ENCODE measurements at places on chromosomes 12 and 14.

GRCh38 chr14:25836636-25837035 lies 761.2 kb downstream of the NOVA1 start:
- DNase-seq = no peak

GRCh38 chr14:21071225-21072030 lies 1.3 kb downstream of the ARHGEF40 start:
- DNase-seq = peak; percentile 94

- peak; percentile 12 for DNase-seq
Measured at GRCh38 chr12:25041006-25041741, 92.3 kb upstream of the BCAT1 start.

DNA sequence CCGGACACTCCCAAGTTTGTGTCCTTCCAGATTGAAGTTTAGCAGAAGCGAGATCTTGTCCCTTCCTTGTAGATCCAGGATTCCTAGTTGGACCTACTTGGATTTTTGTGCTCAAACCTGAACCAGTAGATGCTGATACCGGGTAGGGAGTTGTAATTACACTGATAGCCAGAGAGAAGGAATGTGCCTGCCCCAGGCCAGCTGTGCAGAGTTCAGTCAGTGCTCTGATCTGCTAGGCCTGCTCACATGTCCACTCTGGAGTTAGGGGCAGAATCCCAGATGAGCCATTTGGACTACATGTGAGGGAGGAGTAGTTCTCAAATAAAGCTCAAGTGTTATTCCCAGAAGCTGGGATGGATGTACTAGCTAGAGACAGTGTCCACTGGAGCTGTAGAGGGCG lies 65.7 kb downstream of the PRKCH start:
- no peak for DNase-seq

GRCh38 chr12:78490861-78491260 lies 373.7 kb upstream of the SYT1 start:
- peak; percentile 2 for DNase-seq

DNA sequence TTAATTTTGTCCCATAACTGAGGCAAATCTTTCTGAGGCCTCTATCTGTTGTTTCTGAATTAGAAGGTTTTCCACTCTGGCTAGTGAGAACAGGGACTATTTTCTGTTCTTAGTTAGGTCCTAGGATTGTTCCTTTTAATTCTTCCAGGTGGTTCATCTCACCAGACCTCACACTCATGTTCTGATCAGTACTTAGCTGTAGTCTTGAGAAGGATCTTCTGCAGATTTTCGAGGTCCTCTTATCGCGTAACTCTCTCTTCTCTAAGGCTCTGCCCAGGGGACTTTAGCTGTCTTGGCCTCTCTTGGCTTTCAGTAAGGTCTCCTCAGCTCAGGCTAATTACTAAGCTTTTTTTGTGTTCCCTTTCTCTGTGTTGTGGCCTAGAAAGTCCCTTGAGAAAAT lies 201.1 kb downstream of the ETNK1 start:
- no peak for DNase-seq

DNA sequence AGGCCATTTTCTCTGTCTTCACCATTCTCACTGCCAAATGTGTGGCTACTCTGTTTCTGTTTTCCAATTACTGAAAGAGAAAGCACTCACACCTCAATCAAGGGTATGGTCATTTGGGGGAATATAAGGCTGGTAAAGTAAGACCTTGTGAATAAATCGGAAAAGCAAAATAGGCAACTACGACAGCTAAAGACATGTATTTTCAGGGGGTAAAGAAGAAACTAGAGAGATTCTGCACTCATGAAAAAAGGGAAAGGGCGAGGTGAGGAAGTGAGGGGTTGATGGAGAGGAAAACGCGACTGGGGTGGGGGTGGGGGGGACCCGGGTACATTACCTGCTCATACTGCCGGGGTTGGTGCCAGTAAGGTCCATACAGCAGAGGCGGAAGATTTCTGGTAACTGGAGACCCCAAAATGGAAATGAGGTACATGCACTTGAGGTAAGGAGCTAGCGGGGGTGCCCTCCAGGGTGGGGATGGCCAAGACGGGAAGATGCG lies 19.3 kb downstream of the CHD8 start:
- no peak for DNase-seq

All from iris pigment epithelial cell (primary cell).